ENCODE measurements at places on chromosomes 1 and 21. TPM values are rescaled to one million over a fixed set of nuclear protein-coding genes. Genes with fewer than 3 reads are reported as not detected.

Gene KIF21B
- 2.2 TPM for total RNA-seq

Gene SNX7
- total RNA-seq, result 27.3 TPM

Gene PANK4
- total RNA-seq, result 10.8 TPM

Gene PHLDA3
- total RNA-seq, result 159 TPM

Gene SIM2
- 6.4 TPM for total RNA-seq

Gene MTMR11
- total RNA-seq, result 7.6 TPM

Gene WNT4
- 0.17 TPM for total RNA-seq

Gene PGLYRP4
- total RNA-seq, result not detected

Gene GJA8
- not detected for total RNA-seq

Gene TNFRSF18
- 0.15 TPM for total RNA-seq

Data from A549 treated with Mapracorat at 1 μM for 4 hours (cell line).